ENCODE measurements at places on chromosomes 4 and X.

DNA sequence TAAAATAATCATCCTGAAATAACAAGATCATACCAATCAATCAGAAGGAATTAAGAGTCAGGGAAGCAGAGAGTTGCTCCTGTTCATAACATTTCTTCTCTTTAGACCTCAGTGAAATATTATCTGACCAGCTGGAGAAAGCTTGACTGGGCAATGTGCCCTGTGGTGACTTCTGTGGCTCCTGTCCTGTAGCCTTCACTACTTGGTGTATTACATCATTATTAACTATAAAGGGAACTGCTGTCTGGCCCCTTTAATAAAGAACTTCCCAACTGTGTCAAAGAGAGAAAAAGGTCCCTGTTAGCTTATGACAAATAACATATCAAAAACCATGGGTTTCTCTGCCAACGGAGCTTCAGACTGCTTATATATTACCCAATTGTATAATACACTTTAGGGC, 18.0 kb downstream of the OPHN1 start:
- DNase-seq = peak; percentile 66

DNA sequence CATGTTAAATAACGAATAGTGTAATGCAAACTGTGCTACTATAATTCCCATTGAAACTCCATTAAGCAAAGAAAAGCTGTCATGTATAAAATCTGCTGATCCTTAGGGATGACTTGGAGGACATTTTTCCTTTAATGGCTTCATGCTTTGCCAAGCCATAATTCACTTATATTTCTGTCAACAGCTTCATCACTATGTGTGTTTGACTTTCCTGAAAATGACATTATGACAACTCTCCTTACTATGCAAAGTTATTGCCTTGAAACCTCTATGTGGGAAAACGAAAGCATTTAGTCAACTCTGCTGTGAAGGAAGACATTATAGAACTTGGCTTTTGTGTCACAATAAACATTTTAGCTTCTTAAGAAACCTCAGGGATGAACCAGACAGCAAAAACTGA, 210.5 kb downstream of the GRXCR1 start:
- peak; percentile 25 for DNase-seq

DNA sequence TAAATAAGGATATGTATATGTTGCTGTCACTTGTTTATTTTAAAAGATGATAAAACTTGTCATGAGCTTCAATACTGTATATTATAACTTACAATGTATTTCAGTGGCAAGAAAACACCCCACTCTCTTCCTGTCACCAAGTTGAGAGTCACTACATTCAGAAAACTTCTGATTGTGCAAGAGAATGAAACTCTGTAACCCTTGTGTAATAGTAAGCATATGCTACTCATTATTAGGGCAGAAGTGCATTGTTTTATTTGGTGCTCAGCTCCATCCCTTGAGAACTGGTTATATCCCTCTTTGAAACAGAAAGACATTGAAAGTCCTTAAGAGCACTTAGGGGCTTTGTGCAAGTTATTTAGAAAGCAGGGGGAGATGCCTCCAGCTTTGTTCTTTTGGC, 594.5 kb downstream of the ARAP2 start:
- no peak for DNase-seq

GRCh38 chr4:56130606-56131155, 181.9 kb downstream of the CEP135 start:
- no peak for DNase-seq

DNA sequence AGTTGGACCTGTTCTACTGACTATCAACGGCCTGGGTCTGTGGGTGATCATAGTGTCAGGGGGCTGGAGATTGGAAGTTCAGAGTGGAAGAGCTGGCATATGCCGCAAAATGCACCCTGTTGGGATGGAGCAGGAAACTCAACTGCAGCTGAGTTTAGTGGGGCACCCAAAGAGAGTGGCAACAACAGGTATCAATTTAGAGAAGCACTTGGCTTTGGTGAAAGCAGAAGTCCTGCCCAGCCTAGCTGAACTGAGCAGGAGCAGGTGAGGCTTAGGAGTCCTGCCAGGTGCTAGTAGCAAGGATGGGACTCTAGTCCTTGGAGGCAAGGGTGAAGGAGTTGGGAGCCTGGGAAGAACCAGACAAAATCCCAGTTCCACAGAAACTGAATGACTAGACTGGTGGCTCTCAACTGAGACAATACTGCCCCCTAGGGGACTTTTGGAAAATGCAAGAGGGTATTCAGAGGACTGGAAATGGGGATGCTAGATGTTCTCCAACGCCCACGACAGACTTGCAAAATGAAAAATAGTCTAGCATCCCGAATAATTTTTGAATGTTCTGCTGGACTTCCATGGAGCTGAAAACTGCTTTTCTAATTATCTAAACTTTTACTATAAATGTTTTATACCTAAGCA, 49.4 kb downstream of the RTL9 start:
- DNase-seq = peak; percentile 87

- no peak for DNase-seq
Measured at GRCh38 chrX:71147496-71148277, 3.0 kb downstream of the NLGN3 start.

DNA sequence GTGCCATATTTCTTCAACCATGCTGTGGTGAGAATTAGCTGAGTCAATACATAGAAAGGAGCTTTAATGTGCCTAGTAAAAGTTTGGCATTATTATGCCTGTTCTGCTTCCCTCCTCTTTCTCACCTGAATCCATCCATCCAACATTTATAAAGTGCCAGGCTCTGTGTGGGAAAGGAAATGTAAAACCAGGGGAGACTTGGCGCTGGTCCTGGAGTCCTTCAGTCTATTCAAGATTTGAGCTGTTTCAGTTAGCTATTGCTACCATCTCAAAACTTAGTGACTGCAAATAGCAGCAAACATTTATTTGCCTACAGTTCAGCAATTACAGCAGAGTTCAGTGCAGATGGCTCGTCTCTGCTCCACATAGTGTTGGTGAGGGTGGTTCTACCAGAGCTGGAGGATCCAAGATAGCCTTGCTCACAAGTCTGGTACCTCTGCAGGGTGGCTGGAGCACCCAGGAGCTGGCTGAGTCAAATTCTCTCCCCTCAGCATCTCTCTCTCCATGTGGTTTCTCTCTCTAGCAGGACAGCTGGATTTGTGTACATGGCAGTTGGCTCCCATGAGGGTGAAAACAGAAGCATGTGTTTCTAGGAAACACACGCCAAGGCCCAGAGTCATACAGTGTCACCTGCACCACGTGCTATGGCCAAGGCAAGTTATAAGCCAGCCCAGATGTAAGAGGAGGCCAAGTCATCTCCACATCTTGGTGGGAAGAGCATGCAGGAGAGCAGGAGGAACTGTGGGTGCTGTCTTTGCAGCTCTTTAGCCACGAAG, 77.3 kb downstream of the FHDC1 start:
- no peak for DNase-seq

DNA sequence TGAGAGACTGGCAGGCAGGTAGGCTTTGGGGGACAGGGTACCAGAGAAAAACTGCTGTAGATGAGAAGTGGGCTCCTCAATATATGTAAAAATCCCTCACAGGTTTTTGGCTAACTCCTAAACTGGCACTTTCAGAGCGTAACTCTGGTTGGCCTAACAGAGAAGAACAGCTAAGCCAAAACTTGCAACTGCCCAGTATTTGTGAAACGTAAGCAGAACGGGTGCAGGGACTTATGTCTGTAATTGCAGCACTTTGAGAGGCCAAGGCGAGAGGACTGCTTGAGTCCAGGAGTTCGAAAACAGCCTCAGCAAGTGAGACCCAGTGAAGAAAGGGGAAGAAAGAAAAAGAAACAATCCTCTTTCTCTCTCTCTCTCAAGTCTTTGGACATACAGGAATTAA, 25.0 kb downstream of the EIF4E start:
- no peak for DNase-seq

DNA sequence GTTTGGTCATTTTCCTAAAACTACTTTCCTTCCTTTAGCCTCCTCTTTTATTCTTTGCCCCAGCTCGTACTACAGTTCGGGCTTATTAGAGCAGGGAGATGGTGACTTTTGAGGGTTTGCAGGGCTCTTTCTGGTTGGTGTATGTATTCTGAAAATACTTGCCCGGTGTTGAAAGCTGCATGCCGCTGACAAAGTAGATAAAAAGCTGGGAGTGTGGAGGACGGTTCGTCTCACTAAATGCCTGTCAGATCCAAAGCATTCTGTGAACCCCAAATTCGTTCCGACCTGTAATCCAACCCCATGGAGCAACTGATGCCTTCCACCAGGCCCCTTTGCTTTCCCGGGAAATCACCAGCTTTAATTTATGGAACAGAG, 19.2 kb downstream of the TRIM2 start:
- no peak for DNase-seq

DNA sequence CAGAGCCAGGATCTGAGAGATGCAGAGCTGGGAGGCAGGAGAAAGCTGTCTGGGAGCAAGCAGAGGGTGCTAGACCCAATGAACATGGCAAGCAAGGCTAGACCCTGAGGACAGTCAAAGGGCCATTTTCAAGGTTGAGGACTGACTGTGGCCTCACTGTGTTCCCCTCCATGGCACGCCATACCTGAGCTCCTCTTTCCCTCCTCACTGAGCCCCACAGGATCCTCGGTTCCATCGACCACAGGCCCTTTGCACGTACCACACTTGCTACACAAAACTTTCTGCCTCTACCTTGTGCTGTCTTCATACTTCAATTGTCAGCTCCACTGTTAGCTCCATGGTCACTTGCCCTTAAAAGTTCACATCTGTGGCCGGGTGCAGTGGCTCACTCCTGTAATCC, 45.5 kb upstream of the CD99 start:
- DNase-seq = no peak

GRCh38 chr4:24799544-24800324, 4.4 kb downstream of the SOD3 start:
- DNase-seq = no peak

GRCh38 chrX:78139160-78140123, at the start of gene TAF9B:
Gene TAF9B, minus strand, starts transcription at chrX:78139650. Its CDS starts 39 bp downstream, at chrX:78139611.
- peak; percentile 89 for DNase-seq

DNA sequence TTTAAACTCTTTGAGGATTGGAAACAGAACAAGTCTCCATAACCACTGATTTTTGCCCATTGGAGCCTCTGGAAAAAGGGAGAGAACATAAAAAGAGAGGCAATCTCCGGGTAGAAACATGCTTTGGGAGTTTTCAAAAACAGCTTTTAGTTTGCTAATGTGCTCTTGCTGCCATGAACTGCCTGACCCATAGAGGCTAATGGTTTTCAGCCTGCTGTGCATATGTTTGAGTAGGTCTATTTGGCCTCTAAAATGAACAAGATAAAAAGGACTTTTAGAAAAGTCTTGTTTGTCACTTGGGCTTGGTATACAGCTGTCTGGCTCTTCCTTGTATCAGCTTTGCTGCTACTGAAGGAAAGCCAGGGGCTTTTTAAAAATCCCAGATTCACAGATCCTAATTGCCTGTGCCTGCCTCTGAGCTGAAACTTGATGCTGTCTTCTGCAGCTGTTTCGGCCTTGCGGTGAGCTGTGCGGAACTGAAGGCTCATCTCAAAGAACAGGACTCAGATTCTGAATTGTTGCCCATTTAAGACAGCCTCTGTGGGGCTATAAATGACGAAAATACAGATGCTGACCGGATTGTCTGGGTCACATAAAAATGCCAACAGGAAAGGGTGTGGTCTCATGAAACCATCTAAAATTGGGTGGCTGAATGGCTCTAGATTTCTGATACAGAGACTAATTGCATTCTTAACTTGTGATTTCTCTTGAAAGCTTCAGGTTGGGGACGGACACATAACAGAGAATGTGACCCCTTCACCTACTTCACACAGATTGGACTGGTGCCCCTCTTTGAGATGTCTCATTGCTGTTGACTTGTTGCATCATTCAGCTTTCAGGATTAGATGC, 18.4 kb upstream of the ZNF41 start:
- peak; percentile 36 for DNase-seq

- no peak for DNase-seq
Measured at GRCh38 chrX:78573630-78574029, 85.5 kb downstream of the RTL3 start.

DNA sequence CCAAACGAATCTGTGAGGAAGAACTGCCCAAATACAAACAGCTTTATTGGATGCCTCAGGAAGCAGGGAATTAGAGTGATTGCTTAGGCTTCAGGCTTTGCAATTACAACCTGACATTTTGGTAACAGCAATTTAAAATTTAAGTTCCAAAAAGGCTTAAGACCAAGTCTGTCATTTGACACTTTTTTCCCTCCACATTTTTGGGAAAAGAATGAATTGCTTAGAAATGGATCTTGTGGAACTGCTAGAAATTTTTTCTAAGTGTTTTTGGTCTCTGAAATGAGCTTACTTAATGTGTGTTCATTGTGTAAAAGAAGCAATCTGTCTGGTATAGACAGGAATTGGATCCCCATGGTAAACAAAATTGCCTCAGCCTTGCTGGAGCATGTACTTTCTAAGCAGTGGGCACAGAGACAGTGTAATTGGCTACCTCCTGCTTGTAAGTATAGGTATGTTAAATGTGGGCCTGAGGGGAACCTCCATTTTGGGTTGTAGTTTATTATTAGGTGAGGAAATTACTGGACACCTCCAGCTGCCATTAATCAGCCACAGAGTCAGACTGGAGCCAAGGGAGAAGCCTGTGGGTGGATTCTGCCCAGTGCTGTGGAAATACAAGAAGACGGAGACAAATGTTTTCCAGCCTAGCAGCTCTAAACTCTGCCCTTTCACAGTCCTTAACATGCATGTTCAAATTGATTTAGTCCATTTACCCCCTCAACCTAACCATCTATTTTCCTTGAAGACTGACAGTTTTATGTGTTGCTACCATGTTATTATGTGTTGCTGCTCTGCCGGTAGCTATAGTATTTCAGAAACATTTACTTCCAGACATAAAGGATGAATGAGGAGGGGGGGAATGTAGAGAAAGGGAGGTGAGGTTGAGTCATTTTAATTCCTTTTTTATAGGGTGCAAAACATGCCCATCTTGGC, 473.0 kb downstream of the SPRY1 start:
- DNase-seq = no peak

DNA sequence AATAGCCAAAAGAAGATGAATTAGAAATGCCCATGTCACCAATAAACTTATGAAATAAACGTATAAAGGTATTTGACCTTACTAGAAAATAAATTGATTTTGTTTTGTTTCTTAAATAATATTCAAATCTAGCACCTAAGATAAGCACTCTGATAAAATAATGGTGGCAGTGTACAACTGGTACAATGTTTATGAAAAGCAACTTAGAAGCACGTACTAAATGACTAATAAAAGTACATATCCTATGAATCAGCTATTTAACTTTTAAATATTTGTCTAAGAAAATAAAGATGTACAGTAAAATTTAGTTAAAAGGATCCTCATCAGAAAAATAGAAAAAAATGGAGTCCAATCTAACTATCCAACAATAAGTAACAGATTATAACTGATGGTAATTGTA, 6.7 kb downstream of the MANBA start:
- DNase-seq = no peak

- no peak for DNase-seq
Measured at GRCh38 chrX:97609938-97610337, 726.2 kb downstream of the RPA4 start.
